ENCODE measurements at places on chromosomes 3 and 15.

GRCh38 chr15:63978511-63979261, 67.6 kb downstream of the DAPK2 start:
- DNase-seq, result no peak

GRCh38 chr3:78496501-78496900, 1271.3 kb downstream of the ROBO1 start:
- no peak for DNase-seq

GRCh38 chr15:89303986-89304385, 30.6 kb downstream of the POLG start:
- no peak for DNase-seq

GRCh38 chr3:126750756-126751121, 46.7 kb downstream of the CHCHD6 start:
- DNase-seq, result no peak

GRCh38 chr3:26102376-26102775, 312.5 kb downstream of the OXSM start:
- DNase-seq, result no peak

All from amniotic epithelial cell (primary cell).